ENCODE measurements at places on chromosomes 2 and 18. TPM values are rescaled to one million over a fixed set of nuclear protein-coding genes. Genes with fewer than 3 reads are reported as not detected.

DNA sequence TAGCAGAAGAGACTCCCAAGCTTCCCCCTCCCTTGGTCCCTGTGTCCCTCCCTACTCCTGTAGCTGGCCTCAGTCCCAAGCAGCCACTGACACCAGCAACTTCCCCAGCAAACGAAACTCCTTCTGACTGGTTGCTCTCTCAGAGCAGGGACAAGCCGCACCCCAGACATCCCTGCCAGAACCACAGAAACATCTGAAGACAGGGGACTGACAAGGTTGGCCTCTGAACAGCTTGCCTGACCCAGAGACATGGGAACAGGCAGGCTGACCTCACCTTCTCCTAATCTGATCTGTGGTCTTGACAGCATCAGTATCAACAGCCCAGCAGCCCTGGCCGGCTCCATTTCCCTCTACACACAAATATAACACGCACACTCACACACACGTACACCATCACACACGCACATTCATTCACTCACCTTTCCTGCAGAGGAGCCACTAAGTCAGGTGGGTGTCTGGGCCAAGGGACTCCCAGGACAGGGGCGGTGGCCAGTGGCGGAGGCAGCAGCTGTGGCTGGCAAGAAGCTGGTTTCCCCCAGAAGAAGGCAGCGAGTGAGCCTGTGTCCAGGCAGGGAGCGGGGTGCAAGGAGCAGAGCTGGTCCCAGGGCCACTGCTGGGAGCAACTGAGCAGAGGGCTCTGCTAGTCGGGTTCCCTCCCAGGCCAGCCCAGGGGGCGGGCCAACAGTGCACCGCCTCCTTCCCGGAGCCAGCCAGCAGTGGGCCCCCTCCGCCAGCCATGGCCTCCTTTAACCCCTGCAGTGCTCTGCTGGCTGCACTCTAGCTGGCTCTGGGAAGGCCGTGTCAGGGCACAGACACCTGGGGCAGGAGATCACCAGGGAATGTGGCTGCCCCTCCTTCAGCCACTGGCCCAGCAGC lies 59.1 kb downstream of the TNS1 start:
- peak; percentile 38 for DNase-seq

GCKR gene
- total RNA-seq, result not detected

KLHL41 gene
- total RNA-seq, result not detected

DNA sequence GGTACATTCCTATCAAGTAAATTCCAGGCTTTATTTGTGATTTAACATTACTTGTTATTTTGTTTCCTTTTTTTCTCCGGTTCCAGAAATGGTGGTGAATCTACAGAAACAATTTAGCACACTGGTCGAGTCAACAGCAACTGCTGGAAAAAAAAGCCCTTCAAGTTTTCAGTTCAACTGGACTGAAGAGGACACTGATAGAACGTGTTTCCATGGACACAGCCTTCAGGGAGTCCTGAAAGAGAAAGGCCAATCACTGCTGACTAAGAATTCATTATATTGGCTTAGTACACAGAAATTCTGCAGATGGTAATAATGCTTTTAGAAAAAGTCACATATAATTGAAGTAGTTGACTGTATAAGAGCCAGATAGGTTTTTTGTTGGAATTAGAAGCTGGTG lies 32.0 kb upstream of the GRHL1 start:
- no peak for DNase-seq

GRCh38 chr18:34873986-34874580 lies 164.0 kb downstream of the DTNA start:
- DNase-seq, result no peak
